ENCODE measurements at places on chromosomes 4 and X.
A peak's percentile ranks its signal among the peaks of the same experiment; 100 is the strongest.

DNA sequence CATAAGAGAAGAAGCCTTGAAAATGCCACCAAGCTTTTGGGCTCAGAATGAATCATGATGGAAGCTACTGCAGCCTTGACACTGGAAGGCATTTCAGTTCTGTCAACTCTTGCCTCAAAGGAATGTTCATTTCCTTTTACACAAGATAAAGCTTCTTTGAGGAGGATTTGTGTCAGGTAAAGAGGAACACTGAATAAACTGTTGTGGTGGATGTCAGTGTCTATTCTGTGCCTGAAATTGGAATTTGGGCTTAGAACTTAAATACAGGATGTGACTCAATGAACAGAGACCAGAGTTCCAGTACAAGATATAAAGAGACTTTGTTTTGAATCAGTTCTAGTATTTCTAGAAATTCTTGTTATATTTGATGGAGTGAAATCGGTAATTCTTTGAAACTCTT is 313.2 kb downstream of the PACRGL start:
- DNase-seq = no peak

GRCh38 chrX:11724122-11725017 is 33.7 kb upstream of the MSL3 start:
- peak; percentile 2 for DNase-seq

DNA sequence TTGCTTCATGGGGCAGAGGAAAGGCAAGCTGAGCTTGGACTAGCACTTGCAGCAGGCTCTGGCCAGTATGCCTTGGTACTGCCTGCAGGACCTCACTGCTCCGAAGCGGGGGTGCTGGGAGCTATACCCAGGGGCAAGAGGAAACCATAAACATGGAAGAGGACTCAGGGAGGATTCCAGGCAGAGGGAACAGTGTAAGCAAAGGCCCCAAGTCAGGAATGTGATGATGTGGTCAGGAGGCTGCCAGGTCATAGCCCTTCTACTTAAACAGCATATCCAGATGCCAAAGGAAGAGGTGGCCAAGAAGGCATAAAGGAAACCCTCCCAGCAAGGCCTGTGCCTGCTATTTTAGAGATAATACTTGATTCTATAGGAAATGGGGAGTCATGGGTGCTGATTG is 31.1 kb downstream of the RAB40AL start:
- no peak for DNase-seq

GRCh38 chr4:76783836-76784235 is 114.1 kb downstream of the SOWAHB start:
- DNase-seq = no peak

- DNase-seq = no peak
Measured at GRCh38 chr4:8310306-8310705, 40.8 kb downstream of the HTRA3 start.
